ENCODE measurements at places on chromosomes 4 and X. TPM values are rescaled to one million over a fixed set of nuclear protein-coding genes. Genes with fewer than 3 reads are reported as not detected.

ERAS gene
- total RNA-seq: not detected

VBP1 gene
- total RNA-seq: 60.2 TPM

GABRQ gene
- under 0.01 TPM for total RNA-seq

HTN1 gene
- under 0.01 TPM for total RNA-seq

Measured in fibroblast of villous mesenchyme (primary cell).